ENCODE measurements at places on chromosomes 5 and 9.

GRCh38 chr9:93500571-93501298 is 47.4 kb upstream of the FAM120AOS start:
- H3K4me3 ChIP-seq: peak overlapping the region; percentile 80
- H3K4me1 ChIP-seq: peaks cover 32% of the 10 kb centered on the region
- H3K36me3 ChIP-seq: peaks cover 59% of the 10 kb centered on the region
- DNase-seq: no peak

GRCh38 chr5:83364312-83365299 is 106.9 kb upstream of the VCAN start:
- H3K27me3 ChIP-seq: no peaks in the 10 kb centered on the region
- DNase-seq: no peak
- no peak overlapping the region for H3K27ac ChIP-seq
- no peaks in the 10 kb centered on the region for H3K36me3 ChIP-seq
- H3K4me3 ChIP-seq: no peak overlapping the region

- no peaks in the 10 kb centered on the region for H3K36me3 ChIP-seq
- H3K27me3 ChIP-seq: peaks cover 70% of the 10 kb centered on the region
- peak; percentile 48 for DNase-seq
- H3K4me3 ChIP-seq: peak within 1 kb of the TSS; percentile 79
These were observed at the start of gene EPB41L4A for GRCh38 chr5:112419164-112419985. TSS of gene EPB41L4A (minus strand) at chr5:112419277. CDS start at chr5:112419039, 238 bp downstream.

GRCh38 chr5:148394587-148395019 is 10.8 kb downstream of the FBXO38 start:
- peaks cover 9% of the 10 kb centered on the region for H3K36me3 ChIP-seq
- H3K27ac ChIP-seq: no peak overlapping the region
- no peaks in the 10 kb centered on the region for H3K27me3 ChIP-seq
- DNase-seq: no peak
